D341Med (cell line): ENCODE measurements at places on chromosomes 16 and 17.

DNA sequence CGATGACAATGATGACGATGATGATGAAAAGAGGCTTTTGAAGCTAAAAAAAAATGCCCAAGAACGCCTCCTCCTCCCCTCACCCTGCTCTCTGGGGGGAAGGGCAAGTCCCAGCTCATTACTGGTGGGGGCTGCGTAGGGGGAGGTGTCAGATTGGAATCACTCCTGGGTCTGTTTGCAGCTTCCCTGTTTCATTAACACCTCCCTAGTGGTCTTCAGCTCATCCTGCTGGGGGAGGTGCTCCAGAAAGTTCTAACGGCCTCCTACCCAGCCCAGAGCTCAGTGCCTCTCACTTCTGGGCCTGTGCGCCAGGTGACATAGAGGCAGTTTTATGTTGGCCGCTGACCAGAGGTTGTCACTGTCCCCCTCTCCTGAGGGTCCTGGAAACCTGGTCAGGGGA, 12.7 kb downstream of the MRM1 start:
- DNase-seq, result no peak

DNA sequence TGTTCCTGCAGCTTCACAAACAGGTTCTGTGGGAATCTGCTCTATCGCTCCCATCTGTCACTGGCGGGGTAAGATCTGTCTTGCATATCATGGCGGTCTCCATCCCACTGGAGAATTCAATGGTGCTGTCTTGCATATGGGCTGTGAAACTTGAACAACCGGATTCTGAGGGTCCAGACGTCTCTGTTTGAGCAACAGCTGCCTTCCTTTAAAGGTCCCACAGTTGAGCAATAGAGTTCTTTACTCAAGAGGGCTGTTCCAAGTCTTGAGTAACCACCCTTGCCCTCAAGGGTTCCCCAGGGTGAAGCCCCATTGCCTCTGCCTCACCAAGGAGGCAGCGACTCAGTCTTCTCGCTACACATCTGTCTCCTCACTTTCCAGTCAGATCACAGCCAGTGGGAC, 50.8 kb downstream of the ZFHX3 start:
- no peak for DNase-seq

GRCh38 chr17:7750321-7750821, 32.8 kb downstream of the DNAH2 start:
- no peak for DNase-seq

GRCh38 chr17:3025421-3026124, 37.8 kb downstream of the OR1D5 start:
- DNase-seq, result no peak

DNA sequence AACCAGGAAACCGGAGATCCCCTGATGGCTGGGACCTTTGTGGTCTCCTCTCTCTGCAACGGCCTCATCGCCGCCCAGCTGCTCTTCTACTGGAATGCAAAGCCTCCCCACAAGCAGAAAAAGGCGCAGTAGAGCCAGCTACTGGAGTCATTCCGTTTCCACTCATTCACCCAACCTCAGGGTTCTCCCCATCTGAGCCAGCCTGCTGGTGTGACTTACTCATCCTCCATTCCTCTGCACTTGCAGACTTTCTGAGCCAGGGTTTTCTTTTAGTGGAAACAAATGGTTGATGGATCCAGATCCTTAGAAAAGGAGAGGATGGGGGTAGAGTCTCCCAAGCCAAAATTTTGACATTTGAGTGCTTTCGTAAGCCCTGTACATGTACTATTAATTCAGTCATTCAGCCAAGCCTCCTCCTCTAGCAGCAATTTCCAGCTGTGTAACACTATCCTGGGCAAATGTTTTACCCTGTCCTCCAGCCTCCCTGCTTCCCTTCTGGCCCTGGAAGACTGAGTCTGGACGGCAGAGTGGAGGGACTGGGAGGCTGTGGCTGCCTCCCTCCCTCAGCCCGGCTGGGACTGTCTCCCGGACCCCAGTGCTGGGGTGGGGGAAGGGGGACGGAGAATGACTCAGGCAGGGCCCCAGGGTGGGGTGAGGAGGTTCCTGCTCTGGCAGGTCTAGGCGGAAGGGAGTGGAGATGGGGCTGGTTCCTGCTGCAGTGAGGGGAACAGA, 2.3 kb downstream of the SOX15 start:
- DNase-seq, result no peak

GRCh38 chr16:30771726-30772125, 9.6 kb downstream of the RNF40 start:
- no peak for DNase-seq

DNA sequence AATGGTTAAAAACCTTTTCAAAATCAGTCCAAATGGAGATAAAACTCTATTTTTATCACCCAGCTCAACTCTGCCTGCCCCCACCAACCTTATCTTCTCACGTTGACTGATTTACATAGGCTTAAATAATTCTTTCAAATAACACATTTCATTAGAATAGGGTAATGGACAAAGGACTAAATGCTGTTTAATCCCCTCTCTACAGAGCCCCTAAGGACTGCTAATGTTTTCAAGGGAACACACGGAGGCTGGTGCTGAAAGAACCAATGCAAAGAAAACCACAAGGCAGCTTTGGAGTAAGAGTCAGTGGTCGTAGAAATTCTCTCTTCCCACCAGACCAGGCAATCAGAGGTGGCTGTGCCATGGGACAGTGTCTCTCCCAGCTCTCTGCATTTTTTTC, 445.7 kb upstream of the MAF start:
- DNase-seq, result no peak

DNA sequence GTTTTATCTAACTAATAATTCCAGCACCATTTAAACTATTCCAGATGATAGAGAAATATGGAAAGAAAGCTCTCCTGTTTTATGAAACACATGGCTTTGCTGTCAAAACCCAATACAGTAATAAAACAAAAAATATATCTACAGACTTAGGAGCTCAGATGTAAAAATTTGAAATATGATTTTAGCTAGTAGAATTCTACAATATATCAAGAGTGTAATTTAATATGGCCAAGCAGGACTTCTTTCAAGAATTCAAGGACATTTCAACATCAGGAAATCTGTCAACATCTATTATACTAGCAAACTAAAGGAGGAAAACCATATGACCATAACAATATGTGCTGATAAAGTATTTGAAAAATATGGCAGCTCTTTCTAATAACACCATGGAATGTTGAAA, 57.5 kb downstream of the CCDC182 start:
- DNase-seq, result no peak

DNA sequence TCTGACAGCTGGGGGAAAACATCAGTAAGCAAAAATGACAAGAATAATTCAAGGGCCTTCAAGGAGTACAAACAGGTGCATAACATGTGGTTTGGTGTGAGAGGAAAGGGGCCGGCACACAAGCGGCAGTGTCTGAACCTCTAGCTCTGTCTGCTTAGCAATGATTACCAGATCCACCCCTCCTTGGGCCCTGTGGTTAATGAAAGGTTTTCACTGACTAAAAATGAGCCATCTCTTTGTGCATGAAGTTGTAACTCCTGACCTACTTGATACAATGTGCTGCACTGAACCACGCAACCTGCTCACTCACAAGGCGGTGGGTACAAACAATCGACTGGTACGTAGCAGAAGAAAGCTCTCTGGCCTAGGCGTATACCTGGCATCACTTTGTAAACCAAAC, 15.1 kb downstream of the FAM117A start:
- no peak for DNase-seq

GRCh38 chr16:66093191-66093590, 273.3 kb upstream of the CDH5 start:
- no peak for DNase-seq
